ENCODE measurements at places on chromosomes 5 and 9.

- DNase-seq, result peak; percentile 97
Observed at GRCh38 chr9:99445371-99445891, 223.3 kb downstream of the SEC61B start.

GRCh38 chr9:107620801-107621200, 131.2 kb upstream of the KLF4 start:
- DNase-seq, result no peak

DNA sequence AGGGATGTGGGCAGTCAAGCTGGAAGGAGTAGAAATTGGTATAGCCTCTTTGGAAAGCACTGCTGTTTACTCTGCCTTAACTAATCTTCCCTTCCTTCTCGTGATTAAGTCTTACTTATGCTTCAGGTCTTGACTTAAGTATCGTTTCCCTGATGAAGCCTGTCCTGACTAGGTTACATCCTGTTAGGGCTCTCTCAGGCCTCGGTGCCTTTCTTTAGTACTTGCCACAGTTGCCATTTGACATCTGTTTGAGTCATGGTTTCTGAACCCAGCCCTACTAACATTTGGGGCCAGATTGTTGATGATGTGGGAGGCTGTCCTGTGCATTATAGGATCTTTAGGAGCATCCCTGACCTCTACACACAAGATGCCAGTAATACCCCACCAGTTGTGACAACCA, 94.4 kb downstream of the GAPVD1 start:
- no peak for DNase-seq

- no peak for DNase-seq
Observed at GRCh38 chr5:96065685-96066385, 104.2 kb upstream of the ELL2 start.

- DNase-seq, result peak; percentile 35
Observed at GRCh38 chr5:133754575-133755169, 142.3 kb upstream of the FSTL4 start.

DNA sequence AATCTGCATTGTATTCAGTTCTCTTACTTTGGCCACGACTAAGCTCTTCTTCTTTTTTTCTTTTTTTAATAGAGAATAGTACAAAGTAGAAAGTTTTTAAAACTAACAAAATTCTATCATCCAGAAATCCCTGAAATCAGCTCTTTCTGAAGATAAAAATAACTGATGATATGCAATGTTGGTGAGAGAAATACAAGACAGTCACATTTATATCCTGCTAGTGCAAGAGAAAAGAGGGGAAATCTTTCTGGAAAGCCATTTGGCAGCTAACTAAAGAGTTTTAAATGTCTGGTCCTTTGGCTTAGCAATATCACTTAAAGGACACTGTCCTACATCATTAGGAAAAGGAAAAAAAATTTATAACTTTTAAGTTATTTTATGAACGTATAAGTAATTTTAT, 27.0 kb upstream of the FREM1 start:
- DNase-seq, result no peak

DNA sequence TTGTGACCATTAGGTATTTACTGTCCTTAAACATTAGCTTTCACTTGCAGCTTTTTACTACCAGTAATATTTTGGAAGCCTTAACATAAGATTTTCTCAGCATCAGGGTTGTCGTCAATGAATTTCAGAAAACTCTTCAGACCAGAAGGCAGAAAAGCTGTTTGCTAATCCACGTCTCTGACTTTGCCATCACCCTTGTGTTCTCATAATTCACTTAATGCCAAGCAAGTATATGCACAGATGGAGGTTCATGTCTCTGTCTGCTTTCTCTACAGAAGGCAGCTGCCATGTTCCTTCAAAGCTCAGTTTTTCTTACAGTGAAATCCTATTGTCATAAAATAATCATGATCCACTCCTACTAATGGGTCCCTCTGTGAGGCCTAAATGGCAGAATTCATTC, 37.7 kb upstream of the LRRC19 start:
- DNase-seq, result no peak

DNA sequence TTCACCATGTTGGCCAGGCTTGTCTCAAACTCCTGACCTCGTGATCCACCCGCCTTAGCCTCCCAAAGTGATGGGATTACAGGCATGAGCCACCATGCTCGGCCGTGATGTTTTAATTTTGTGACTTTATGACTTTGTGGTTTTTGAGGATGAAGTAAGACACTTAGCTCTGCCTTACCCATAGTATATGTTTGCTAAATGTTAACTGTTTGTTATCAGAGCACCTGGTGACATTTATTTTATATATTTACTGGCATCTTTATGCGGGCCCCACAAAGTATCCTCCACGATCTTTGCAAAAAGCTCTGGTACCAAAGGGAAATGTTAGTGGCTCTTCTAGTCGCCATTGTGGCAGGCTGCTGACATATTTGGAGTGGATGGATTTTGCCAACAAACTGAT, 6.7 kb downstream of the SLC23A1 start:
- DNase-seq, result no peak

DNA sequence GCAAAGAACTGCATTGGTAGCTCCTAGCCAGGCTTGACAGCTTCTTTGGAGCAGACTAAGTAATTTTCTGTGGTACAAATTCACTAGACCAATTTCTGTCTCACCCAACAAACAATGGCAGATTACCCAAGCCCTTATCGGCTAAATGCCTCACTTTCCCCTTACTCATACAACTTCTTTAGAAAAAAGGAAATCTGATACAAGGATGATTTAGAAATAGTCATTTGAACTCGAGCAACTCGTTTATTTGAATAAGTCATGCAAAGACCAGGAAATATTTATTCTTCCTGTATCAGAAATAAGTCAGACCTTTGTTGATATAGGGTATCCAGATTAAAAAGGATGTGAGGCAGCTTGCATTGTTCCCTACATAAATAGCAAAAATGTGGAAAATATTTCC, 170.4 kb upstream of the CDH6 start:
- DNase-seq, result no peak

DNA sequence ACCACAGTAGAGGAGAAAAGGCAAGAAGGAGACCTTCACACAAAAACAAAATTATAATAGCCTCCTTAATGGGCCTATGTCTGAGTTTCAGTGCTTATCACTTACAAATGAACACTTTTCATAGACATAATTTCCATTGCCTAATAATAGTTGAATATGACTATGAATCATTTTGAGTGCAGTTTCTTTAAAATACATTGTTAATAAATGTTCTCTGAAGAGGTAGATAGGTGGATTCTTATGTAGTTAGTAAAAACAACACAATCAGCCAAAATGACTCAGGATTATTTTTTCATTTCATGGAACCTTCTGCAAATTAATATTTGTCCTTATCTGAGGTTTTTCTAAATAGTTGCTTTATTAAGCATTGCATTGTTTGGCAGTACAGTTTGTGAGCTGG, 45.6 kb downstream of the DAPK1 start:
- peak; percentile 40 for DNase-seq

DNA sequence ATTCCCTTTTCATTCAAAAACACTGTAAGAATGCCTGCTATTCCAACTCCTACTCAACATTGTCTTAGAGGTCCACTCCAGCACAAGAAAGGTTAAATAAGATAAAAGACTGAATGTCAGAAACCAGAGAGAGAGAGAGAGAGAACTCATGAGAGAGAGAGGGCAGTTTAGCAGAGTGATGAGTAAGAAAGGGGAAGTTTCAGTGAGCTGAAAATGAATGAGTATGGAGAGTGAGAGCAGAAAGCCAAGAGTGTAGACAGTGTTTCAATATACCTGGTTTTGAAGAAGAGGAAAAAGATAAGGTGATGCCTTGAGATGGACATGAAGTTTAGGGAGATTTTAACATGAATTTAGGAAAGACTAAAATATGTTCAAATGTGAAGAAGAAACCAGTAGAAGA, 528.0 kb upstream of the SEMA6A start:
- no peak for DNase-seq

GRCh38 chr5:176524138-176524537, 13.1 kb downstream of the RNF44 start:
- no peak for DNase-seq

Measured in fibroblast of mammary gland (primary cell).